ENCODE measurements at places on chromosomes 2 and 18. TPM values are rescaled to one million over a fixed set of nuclear protein-coding genes. Genes with fewer than 3 reads are reported as not detected.

- DNase-seq = peak; percentile 67
Measured at GRCh38 chr2:127857265-127857808, 618 bp downstream of the POLR2D start.

Gene DSC3
- total RNA-seq = not detected

DNA sequence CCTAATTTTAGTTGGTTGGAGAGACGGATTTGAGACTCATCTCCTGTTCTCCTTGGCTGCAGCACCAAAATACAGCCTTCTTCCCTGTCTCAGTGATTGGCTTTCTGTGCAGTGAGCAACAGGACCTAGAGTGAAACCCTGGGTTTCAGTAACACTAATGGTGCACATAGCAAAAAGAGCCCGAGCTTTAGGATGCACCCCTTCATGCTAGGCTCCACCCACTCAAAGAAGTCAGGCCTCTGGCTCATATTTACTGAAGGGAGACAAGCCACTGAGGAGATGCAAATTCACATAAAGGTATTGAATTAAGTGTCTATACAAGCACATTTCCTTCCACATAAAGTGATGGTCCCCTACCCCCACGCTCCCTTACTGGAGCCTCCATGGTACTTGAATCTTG, 131.9 kb upstream of the CHAC2 start:
- DNase-seq = no peak

- DNase-seq = no peak
Measured at GRCh38 chr2:174590346-174590745, 7.3 kb downstream of the WIPF1 start.

DNA sequence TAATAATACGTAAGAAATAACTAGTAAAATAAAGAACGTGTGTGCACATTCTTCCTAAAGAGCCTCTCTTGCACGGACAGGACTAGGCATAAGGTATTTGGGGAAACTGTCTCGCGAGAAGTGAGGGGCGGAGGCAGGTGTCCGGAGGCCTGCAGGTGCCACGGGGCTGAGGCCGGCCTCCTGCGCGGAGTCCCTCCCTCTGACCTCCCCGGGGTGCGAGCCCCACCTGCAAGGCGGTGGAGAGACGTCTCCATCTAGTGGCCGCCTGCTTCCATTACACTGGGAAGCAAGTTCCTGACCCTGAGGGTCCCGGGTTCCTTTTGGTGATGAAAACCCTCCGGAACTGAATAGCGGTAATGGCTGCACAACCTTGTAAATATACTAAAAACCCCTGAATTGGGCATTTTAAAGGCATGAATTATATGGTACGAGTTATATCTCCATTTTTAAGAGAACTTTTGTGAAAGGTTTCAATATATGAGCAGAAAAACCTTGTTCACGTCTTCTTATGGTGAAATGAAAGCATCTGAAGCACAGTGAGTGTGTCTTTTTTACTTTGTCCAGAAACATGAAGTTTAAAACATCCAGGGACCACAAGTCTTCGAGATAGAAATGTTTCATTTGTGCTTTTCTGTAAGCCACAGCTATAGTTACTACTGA, 35.5 kb upstream of the CTDP1 start:
- DNase-seq = peak; percentile 70

DNA sequence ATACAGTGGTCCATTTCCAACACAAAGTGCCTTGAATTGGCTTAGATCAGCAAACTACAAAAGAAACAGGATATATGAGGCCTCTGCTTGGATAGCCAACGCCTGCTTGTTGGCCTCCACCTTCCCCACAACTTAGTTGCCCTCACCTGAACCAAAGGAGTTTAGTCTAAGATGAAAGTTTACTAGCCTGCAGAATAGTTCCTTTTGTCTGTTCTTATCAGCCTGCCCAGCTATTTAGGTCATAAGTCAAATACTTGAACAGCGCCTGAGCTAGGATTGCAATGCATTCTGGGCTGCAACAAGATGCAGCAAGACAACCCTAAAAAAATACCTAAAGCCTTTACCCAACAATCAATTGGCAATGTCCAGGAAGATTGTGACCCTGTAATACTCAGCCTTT, 13.1 kb upstream of the EPG5 start:
- DNase-seq = no peak

Gene IL36A
- total RNA-seq = not detected

DNA sequence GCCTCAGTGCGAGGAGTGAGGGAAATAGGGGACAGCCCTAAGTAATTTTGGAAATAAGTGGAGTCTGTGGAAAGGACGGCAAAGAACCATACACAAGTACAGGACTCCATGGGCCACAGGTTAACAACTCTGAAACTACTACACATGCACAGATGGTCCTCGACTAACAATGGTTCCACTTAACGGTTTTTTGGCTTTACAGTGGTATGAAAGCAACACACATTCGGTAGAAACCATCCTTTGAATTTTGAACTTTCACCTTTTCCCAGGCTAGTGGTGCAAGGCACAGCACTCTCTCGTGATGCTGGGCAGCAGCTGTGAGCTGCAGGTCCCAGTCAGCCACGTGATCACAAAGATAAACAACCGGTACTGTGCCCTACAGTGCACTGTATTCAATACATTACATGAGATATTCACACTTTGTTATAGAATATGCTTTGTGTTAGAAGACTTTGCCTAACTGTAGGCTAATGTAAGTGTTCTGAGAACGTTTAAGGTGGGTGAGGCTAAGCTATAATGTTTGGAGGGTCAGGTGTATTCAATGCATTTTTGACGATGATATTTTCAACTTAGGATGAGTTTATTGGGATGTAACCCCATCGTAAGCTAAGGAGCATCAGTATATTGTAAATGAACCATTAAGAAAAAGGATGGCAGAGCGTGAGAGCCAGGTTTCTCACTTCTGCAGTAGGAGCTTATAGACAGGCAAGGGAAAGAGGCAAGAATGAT, 44.6 kb downstream of the TBC1D8 start:
- no peak for DNase-seq

Gene ABI2
- 64.6 TPM for total RNA-seq

DNA sequence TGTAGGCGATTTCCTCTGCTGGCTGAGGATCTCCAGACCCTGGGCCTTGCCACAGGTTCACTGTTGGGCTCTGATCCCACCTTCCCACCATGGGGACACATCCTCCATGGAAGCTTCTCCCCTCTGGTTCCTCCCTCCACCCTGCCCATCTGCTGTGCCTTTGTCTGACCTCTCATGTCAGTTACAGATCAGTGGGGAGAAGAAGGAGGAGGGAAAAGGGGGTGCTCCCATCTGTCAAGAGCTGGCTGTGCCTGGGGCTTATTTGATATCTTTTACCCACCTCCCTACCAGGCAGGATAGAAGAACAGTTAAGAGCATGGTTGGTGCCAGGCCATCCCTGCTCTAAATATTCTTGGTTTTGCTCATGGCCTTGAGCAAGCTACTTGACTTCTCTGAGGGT, 12.3 kb upstream of the DNAJB2 start:
- no peak for DNase-seq

Gene ICOS
- total RNA-seq = not detected

DNA sequence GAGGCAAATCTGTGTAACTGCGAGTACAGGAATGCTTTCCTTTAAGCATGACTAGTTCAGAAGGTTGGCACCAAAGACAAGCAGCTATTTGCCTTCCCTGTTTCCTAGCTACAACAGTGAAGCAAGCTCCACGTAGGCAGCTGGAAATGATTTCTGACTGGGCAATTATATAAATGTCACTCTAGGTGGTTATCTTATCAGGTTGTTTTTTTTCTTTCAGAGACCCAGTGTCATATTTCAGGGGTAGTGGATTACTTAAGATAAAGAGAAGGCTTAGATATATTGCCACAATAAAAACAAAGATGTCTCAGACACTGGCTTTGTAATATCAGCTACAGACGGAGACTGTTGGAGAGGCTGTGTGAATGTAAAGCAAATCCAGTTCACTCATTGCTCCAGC, 748.9 kb upstream of the NXPH2 start:
- no peak for DNase-seq

Gene MAPK4
- not detected for total RNA-seq

- no peak for DNase-seq
Measured at GRCh38 chr2:66596256-66596655, 161.3 kb downstream of the MEIS1 start.

DNA sequence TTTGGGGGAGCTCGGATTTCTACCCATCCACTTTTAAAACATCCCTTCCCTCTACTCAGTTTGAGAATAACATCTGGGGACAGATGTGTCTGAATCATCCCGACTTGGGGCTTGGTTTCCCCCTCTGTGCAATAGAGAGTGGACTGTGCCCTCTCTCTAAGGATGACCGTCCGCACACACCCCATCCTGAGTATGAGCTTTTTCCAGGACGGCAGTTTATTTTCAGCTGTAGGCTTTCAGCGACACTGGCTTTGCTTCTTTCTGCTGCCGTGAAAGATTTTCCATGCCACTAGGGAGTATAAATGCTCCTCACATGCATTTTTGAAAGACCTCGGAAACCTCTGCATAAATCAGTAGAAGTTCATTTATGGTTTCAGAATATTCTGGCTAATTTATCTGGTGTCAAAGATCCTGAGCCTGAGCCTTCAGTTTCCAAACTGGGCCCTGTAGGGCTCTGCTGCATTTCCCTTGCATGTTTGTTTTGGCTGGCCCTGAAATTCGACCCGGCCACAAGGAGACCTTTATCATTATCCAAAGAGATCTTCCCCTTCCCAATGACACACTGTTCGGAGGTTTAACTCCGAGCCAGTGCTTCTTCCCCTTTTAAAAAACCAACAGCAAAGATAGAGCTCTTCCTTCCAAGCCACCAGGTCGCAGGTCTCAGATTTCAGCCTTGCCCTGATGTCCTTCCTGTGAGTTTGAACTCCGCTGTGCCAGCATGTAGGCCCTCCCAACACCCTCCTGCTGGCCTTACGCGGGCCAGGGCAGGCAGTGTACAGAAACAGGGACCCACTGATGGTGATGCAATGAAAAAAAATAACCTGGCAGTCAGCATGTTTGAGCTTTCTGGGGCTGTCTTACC, 53.3 kb downstream of the FECH start:
- DNase-seq = no peak

DNA sequence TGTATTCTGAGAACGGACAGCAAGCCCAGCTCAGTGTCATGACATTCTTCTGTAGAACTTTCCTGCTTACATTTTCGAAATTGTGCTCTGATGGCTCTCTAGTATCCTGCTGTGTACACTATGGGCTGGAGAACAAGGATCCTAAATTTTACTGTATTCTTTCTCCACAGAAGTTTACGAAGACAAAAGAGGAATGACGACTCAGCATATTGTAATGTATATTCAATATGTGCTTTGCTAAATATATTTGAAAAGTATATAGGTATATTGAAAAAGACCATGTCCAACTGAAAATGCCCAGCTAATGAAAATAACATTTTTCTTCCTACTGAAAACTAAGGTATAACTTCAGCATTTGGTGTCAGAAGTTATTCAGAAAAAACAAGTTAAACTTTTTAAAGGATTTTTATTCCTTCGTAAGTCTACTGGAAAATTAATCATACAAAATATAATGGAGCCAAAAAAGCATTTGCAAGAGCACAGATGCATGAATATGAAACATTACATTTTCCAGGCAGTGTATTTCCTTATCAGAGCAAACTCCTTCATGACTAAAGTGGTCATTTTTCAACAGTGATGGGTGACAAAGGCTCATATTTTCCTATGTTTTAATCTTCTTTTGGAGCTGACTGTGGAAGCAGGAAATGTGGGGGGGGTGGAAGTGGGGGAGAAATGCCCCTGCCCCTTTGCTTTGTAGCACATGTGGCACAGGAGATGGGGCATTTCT, 143.8 kb upstream of the THUMPD2 start:
- DNase-seq = no peak

DNA sequence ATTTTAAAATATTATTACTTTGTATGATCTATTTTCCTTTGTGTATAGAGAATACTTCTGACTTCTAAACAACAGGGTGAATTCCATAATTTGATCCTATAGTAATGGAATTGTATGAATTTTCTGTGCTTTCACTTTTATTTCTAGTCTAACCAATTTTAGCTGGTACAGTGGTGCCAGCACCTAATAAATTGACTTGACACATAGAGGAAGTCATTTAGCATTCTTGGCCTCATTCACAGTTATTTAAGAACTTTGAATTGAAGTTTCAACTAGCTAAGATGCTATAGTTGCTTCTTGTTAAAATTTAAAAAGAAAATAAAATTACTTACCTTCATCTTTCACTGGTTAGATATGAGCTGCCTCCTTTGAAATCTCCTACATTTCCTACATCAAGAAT, 220.4 kb downstream of the CPS1 start:
- DNase-seq = no peak

DNA sequence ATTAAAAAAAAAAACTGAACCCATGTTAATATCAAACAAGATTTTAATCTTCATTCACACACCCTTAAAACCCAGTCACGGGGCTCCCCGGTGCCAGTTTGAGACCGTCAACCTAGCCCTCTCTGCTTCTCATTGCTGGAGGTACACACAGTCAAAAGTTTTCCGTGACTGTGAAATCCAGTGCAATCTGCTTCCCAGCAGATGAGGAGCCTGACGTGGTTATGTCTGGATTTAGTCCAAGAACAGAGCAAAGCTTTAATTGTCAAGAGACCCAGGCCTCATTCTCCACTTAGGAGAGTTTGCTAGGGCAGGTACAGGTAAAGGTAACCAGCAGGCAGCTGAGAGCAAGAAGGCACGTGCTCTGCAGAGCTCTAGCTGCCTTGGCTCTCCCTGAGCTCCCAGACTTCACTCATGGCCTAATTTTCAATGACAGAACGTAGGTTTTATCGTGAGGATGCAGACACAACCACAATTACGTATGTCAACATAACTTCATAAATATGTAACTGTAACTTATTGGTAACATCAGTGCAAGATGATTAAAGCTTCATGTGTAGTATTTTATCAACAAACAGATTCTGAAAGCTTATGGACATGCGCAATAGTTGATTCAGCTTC, 56.3 kb downstream of the SLC16A14 start:
- DNase-seq = no peak

- DNase-seq = peak; percentile 13
Measured at GRCh38 chr18:47283476-47283875, 32.0 kb upstream of the SKOR2 start.

All from OCI-LY7 (cell line).